ENCODE measurements at places on chromosomes 3 and 15.

DNA sequence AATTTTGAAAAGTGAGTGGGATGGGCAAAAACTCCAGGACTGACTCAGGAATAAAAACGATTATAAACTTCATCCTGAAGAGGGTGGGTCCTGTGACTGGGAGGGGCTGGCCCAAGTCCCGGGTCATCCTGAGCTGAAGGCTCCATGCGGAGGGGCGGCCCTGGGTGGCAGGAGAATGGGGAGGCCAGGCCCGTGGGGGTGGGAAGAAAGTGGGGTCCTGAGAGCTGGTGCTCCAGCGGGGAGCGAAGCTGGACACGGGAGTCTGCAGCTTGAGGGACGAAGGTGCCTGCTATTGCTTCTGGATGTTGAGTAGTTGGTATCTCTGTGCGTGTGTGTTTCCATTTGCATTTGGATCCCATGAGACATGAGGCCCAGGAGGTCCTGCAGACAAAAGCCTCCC, 4.7 kb upstream of the OCA2 start:
- no peak for DNase-seq

DNA sequence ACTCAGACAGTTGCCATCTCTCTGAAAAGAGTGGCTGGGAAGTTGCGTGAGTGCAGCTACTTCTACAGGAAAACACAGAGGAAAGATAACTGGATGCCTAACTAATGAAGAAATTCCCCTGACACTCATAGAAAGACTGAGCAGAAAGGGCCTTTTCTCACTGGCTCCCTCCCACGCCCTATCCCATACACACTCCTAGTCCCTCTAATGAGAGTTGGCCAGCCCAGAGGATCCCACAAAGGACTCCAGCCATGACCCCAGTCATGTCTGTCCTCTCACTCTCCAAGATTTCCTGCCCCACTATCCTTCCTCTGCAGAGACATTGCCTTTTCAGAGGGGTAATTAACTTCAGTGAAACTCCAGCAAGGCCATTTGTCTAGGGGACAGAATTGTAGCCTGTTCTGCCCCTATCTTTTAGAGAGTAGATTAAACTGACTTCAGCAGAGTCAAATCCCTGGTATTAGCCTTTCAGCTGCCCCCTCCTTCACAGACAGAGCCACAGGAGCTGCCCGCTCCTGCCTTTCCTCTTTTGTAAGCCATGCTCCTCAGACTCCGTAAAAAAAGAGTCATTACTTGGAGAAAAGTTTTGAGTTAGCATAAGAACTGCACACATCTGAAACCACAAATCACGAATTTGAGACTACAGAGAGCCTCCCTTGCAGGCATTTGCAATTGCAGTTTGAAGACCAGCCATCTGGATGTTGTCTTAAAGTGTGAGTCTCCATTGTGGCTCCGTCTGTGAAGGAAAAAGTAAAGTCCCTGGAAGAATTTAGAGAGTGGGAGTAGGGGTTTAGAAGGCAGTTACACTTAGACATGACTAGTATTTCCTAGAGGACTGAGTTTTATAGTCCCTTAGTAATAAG, 129.1 kb upstream of the SEMA6D start:
- DNase-seq: no peak

DNA sequence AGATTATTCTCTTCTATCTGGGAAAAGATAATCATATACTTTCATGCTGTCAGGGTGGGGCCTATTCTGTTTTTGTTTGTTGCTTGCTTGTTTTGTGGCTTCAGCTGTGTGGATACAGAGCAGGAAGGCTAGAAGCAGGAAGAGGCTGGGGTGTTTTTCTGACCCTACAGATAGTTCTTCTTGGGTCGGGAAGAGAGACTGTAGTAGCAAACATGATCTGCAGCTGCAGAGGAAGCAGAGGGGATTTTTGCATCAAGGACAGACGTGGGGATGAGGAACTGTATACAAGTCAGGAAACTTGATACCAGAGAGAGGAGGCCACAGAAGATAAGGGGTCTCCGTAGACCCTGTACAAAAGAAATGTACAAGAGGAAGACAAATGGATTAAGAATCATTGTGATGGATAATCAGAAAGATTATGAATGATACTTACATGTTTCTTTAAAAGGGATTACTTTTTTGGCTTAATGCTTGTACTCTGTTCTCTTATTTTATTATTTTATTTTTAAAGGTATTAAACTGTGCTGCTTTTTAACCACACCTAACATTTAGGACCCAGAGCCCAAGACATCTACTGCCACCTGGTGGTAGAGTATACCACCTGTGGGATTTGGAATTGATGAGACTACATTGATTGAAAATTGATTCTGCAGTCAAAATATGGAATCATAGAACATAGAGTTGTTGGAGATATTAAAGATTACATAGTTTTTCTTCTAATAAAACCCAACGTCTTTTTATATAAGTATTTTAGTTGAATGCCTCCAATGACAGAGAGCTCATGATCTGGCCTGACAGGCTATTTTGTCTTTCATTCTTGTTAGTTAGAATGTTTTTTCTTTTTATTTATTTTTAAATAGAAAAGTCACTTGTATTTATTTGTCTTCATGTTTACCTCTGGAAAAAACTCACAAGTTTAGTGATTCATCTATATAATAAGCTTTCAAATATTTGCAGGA, 87.3 kb upstream of the ROPN1 start:
- DNase-seq: peak; percentile 48

GRCh38 chr3:2525968-2526367, 427.3 kb downstream of the CNTN4 start:
- DNase-seq: no peak

GRCh38 chr3:12157026-12157425, 1.7 kb downstream of the TIMP4 start:
- DNase-seq: no peak

DNA sequence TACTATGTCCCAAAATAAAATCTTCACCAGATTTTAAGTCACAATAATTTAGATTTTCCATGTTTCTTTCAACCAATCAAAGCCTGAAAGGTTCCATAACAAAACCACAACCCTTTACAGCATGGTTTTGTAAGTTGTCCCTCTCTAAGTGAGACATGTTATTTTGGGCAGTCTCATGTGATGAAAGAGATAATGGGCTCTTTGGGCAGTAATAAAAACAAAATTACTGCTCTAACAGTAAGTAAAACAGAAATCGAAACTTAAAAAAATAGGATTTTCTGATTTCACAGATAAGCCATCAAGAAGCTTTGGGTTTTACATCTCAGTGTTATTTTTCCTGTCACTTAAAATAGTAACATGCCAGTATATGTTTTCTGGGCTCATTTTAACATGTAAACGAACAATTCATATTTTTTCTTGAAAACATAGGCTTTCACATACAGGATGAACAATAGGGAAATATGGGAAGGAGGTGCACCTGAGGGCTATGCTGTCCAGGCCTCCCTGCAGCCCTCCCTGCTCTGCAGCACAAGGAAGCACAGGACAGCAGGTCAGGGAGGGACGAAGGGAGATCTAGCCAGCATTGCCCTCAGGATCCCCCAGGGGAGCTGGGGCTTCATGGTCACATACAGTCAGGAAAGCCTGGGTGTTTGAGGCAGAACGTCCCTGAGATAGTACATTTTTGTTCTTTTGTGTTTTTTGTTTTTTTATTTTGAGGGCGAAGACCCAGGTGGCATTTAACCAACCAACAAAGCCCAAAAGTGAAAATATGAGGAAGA, 157.4 kb downstream of the SHOX2 start:
- DNase-seq: no peak

GRCh38 chr15:42070976-42071350, 23.4 kb downstream of the PLA2G4D start:
- DNase-seq: no peak

DNA sequence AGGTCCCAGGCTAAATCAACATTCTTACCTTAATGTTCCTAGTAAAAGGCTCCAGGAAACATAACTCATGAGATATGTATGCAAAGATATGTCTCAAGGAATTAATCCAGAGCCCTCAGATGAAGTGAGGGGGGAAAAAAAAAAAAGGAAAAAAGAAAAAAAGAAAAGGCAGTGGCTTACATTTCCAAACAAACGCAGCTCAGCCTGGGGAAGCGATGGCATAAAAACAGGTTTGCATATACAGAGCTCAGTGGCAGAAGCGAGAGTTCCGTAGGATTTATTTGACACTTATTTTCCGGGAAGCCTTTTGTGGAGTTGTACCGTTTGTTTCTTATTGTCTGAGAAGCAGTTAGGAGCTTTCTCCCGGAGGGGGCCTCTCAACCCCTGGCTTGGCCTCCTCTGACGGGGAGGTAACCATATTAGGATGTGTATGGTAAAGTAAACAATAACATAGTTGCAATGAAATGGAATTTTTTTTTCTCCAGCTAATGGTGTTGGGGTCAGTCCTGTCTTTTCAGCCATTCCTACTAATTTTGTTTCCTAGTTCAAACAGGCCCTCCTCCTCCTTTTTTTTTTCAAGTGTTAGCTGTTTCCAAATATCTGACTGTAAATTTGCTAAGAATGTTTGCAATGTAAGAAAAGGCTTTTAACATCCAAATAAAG, 338.6 kb downstream of the FOXP1 start:
- no peak for DNase-seq

DNA sequence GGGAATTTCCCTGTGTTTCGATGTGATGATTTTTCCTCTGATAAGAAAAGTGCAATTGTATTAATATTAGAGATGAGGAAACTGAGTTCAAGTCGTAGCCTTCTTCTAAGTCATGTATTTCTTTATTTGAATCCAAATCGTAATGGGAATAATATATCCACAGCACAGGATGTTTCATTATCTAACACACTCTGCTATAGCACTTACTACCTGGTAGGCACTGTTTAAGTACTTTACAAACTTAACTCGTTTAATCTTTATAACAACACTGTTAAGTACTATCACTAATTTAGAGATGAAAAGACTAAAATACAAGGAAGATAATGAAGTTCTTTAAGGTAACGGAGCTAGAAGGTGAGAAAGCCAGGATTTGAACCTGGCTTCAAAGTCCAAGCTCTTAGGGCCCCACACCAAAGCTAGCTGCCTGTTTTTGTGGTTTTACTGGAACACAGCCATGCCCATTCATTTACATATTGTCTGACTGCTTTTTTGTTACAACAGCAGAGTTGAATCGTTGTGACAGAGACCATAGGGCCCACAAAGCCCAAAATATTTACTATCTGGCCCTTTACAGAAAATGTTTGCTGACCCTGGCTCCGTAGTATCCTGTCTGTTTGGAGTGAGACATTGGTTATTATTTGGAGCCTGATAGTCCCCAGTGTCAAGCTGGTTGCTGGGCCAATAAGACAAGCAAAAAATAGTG, 9.6 kb upstream of the ATP13A3 start:
- no peak for DNase-seq

DNA sequence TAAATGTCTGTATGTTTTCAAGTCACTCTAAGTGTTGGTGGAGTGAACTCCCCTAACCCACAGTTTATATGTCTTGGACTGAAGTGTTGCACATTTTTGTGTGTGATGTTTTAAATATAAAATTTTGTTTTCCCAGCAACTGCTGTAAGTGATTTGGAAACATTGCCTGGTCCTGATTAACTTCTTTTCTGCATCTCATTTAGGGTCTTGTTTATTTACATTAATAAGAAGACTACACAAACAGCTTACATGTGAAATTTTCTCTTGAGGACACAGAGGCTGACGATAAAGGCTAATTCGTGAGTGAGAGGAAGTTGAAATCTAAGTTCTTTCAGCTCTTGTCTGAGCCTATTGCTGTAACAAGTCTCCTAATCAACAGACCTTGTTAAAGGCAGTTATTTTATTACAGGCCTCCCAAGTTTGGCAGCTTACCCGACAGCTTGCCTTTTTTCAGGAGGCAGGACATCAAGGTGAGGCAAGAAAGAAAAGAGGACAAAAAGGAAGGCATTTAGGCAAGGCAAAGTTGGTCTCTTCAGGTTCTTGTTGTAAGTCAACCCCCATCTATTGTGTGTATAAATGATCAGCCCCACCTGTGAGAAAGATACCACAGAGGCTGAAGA, 177.7 kb upstream of the NR2E3 start:
- no peak for DNase-seq

GRCh38 chr15:90231028-90232017, 2.4 kb downstream of the CIB1 start:
- DNase-seq: no peak

DNA sequence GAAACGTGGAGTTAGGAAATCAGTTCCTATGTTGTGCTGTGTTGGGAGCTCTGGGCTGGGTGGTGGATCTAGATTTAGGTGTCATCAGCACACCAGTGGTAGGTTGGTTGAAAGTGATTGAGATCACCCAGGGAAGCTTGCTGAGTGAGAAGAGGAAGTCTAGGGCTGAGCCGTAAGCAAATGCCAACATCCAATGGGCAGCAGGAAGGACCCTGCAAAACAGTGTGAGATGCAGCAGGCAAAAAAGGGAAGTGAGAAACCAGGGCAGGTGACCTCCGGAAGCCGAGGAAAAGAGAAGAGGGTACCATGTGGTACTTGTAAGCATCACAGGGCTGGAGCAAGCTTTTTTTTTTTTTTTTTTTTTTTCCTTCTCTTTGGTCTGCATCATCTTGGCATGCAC, 15.9 kb upstream of the COPG1 start:
- no peak for DNase-seq

GRCh38 chr15:70382009-70382749, 284.5 kb upstream of the TLE3 start:
- no peak for DNase-seq

- DNase-seq: no peak
These were observed 38.5 kb upstream of the CPB1 start for GRCh38 chr3:148789146-148789545.

DNA sequence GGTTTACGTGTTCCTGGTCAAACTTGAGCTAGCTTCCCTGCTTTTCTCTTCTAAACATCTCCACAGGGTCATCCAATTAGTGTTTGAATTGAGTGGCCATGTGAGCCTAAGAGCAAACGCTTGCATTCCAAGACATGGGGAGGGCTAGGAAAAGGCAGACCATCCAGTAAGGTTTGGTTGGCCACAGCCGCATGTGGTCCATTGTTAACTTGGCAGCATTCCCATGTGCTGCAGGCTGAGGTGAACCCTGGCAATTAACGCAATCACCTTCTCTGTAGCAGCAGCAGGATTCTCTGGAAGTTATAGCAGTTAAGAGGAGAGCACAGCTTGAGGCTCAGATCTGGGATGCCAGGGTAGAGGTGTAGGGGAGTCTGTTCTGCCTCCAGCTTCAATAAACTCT, 502.2 kb upstream of the LMCD1 start:
- DNase-seq: no peak

DNA sequence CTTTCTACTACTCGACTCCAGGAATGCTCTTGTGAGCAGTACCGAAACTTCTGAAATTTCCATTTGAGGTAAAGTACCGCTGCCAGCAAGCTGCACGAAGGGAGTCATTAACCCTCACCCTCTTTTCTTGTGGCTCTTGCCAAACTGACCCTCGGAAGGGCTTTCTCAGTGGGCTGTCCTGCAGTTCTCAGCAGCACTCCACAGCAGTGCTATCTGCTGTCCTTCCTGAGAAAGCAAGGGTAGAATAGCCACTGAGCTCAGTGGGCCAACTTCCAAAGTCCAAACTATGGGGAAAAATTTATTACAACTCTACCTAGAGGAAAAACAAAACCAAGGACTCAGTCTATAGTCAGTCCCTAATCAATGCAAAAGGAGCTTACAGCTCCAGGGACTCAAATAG, 38.5 kb upstream of the COL8A1 start:
- DNase-seq: no peak

All from NCI-H1092 (cell line).